ENCODE measurements at places on chromosomes 13 and 19.

DNA sequence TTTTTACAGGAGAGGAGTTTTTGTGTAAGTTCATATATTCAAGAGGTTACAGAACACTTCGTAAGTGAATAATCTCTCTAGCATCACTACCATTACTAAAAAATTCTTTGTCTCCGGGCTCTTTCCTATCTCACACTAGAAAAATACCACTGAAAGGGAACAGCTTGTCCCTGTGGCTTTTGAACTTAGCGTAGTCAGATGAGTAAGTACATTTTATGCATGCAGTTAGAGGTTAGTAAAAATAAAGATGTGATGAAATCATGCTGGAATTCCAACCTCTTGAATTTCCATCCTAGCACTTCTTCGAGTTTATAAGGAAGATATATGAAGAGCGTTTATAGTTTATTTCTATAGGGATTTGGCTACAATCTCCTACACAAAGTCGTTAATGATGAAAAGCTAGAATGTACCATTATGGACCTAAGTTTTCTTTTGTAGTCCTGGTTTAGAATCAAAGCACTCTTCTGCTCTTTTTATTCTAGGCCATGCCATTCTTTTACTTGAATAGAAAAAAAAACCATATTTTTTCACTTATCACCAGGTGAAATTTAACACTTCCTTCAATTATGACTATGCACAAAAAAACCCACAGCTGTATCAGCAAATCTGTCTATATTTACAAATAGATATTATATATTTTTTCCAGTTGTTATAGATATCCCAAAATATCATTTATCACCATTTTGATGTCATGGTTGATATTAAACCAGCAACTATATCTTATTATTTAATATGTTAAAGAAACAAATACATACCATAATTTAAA is 139.9 kb upstream of the PCDH9 start:
- DNase-seq: no peak

- DNase-seq: no peak
Measured at GRCh38 chr19:38898788-38899446, 501 bp downstream of the SIRT2 start.

- DNase-seq: no peak
Measured at GRCh38 chr13:78105656-78106055, 187.0 kb upstream of the EDNRB start.

DNA sequence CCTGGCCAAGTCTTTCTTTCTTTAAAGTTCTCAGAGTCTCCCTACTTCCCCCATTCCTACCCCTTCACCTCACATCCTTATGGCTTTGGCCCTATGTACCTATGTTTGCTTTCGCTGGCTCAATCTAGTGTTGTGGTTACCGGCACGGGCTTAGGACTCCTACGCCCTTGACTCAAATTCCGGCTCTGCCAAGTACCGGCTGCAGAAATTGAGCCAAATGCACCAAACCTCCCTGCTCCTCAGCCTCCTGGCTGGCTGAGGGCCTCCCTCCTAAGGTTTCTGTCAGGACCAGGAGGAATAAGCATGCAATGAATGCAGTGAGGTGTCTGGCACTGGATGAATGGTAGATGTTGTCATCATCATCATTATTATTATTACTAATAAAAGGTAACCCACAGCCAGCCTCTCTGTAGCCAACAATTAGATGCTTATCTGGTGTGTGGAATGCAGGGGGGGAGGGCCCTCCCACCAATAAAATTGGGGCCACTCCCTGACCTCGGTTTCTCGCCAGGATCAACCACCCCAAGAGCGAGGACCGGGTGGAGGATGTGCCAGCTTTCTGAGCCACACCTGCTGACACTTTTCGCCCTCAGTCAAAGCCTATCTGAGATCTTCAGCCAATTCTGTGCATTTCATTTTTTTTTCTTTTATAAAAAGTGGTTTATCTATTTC is 20.7 kb downstream of the KLK5 start:
- no peak for DNase-seq

DNA sequence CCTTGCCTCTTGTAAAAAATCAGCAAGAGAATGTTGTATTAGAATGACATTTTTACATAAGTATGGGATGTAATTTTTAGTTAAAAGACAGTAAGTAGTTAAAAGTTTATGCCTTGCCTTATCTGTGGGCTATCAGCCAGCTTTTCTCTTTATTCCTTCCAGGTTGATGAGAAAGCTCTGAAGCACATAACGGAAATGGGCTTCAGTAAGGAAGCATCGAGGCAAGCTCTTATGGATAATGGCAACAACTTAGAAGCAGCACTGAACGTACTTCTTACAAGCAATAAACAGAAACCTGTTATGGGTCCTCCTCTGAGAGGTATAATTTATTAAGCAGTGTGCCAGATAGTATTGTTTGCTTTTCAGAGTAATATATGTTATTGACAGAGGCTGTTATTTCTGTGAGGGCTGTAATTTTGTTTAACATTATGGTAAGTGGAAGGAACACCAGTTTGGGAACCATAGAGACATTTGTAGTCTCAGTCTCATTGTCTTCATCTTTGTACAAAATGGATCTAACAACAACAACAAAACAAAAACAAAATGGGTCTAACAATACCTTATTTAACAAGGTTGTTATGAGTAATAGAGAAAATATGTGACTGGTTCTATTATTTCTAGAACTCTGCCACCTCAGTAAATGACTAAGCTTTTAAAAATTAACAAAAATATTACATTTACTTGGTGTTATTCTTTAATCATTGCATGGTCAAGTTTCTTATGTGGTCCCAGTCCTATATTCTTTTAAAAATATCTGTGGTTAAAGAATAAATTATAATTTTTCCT is 112.8 kb downstream of the TDRD3 start:
- no peak for DNase-seq

GRCh38 chr19:12896460-12896859 is 5.5 kb downstream of the GCDH start:
- no peak for DNase-seq

- no peak for DNase-seq
Measured at GRCh38 chr19:17338433-17339078, 1.2 kb downstream of the GTPBP3 start.

DNA sequence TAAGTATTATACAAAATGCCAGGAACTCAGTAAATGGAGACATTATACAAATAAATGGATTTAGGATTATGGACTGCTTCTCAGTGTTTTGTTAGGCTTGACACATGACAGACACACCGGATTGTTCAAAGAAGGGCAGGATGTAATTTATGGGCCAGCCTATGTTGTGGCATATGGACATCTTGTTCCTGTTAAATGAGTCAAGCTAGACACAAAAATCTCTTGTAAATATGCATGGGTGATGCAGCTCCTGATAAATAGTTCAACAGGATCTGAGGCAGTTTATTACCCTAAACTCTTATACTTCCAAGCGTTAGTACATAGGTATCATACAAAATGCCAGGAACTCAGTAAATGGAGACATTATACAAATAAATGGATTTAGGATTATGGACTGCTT is 502.3 kb downstream of the TBC1D4 start:
- no peak for DNase-seq

DNA sequence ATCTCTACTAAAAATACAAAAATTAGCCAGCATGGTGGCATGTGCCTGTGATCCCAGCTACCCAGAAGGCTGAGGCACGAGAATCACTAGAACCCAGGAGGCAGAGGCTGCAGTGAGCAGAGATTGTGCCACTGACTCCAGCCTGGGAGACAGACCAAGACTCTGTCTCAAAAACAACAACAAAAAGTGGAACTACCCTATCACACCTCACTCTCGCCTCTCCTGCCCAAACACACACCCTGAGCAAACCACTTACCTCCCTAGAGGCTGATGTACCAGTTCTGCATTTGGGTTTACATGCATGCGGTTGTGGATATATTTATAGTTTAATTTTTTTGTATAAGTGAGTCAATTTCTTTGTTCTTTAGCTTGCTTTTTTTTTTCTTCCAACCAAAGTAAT is 7.7 kb upstream of the PTOV1 start:
- DNase-seq: no peak

DNA sequence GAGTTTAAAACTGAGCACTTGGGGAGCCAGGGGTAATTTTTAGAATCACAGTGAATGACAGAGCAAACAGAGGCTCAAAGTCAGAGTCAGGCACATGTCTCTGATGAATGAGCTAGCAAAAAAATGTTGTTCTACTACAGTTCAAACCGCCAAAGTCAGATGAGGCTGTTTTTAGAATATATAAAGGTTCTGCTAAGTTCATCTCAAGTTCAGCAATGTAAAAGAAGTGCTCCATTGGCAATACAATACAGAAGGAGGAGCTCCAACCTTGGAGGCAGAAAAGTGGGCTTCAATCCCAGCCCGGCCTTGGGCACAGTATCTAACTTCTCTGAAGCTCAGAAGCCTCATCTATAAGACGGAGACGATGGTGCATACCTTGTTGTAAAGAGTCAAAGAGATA is 70.1 kb upstream of the IPO5 start:
- no peak for DNase-seq

DNA sequence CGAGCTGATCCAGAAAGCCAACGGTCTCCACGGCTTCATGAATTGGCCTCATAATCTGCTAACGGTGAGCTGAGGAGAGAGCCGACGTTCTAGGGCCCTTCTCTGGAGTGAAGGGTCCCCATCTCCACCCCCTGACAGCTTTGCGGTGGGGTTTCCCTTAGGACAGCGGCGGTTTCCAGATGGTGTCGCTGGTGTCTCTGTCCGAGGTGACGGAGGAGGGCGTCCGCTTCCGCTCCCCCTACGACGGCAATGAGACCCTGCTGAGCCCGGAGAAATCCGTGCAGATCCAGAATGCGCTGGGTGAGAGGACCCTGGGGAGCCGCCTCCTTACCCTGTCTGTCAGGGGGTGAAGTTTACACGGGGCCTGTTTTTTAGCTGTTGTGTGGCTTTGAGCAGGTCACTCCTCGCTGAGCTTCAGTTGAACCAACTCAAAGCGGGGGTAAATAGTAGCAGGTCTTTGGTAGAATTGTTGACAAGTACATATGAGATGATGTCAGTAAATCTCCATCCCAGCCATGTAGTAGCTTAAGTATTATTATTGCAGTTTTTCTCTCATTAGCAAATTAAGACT is 801 bp downstream of the QTRT1 start:
- DNase-seq: no peak

- DNase-seq: peak; percentile 30
Measured at GRCh38 chr13:99496184-99497142, 4.8 kb upstream of the TM9SF2 start.
